AG08396 (cell line): ENCODE measurements at places on chromosomes 3 and 15.

DNA sequence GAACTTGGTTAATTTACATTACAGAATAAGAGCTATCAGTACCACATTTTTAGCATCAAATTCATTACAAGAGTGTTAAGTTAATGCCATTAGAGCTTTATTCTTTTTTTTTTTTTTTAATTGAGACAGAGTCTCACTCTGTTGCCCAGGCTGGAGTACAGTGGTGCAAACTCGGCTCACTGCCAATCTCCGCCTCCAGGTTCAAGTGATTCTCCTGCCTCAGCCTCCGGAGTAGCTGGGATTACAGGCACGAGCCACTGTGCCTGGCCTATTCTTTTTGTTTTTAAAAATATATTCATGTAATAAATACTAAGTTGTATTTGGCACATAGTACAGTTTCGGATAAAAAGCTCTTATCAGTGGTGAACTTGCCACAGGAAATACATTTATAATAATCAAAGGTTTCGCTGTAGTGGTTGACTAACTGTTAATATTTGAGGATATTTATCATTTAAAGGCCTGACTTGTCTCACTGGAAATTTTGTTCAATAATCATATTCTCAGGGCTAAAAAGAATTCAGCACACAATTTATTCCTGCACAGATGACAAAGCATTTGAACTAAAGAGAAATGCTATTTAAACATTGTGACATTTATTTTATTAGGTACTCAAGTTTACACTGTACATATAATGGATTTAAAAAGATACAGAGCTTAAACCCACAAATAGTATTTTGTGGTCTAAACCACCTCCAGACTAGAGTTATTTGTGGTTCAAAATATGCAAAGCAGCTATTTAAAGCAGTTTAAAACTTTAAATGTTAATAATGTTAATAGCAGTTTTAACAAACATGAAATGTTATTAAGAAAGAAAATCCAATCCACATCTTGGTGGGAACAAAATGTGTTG, 6.1 kb upstream of the LEKR1 start:
- DNase-seq = no peak

GRCh38 chr3:181756645-181757297, 45.0 kb downstream of the SOX2 start:
- DNase-seq = no peak

- DNase-seq = peak; percentile 33
Observed at GRCh38 chr3:183085634-183086390, 13.5 kb downstream of the MCCC1 start.

DNA sequence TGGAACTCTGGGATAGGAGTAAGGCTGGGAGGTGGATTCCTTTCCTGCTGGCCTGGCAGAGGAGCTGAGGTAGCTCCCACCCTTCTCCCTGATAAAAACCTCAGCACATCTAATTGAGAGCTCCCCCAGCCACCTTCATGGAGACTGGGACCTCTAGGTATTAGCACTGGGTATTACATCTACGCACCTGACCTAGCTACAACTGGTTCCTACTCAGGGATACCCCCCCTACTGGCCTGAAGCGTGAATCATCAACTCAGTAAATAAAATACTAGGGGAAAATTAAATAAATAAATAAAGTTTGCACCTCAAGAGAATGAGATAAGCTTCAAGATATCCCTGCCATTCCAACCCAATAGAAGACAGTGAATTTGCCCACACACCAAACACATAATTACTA, 140.4 kb downstream of the NEK10 start:
- DNase-seq = no peak

DNA sequence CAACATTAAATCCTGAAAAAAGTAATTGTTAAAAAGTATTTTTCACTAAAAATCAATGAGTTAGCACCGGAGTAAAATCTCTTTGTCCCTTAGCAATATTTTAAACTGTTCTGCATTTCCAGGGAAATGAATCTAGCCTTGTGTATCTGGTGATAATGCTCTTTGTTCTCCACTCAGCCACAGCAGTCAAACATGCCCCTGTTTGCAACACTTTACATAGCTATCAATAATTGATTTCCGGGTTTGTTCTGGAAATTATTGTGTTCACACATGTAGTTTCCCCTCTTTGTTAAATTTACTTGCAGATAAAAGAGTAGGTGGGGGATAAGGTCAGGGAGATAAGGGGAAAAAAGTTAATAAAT, 3.6 kb upstream of the A4GNT start:
- no peak for DNase-seq

DNA sequence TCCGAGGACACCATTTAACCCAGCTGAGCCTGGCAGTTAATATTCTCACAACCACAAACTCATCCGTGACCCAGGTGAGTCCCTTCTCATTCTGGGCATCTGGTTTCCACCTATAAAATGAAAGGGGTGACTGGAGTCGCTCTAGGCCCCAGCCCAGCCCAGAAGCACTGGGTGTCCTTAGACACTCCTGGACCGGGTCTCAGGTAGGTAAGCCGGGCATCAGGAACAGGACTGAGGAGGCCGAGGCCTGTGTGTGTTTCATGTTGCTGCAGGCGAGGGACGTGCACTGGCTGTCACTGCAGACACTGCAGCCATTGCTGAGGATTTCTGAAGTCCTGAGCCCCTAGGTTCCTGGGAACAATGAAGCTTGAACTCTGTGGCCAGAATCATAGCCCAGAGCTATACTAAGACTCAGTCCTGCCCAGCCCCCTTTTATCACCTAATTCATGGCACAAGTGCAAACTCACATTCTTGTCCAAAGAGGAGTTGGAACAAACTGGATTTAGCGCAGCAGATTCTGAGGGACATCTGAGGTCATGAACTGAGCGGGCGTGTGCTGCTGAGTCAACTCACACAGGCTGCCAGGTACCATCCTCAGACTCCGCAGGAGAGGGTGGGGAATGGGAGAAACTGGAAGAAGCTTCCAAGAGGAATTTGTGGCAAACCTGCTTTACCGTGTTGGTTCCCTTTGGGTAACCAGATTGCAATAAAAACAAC, 184.9 kb downstream of the FAM43A start:
- DNase-seq = no peak

- DNase-seq = peak; percentile 83
Observed at GRCh38 chr15:43150191-43150929, 17.0 kb downstream of the TMEM62 start.

- DNase-seq = no peak
Observed at GRCh38 chr3:29760226-29760685, 479.4 kb downstream of the RBMS3 start.

GRCh38 chr15:69919816-69920215, 177.9 kb downstream of the TLE3 start:
- no peak for DNase-seq

GRCh38 chr15:92938387-92938786, 38.3 kb downstream of the CHD2 start:
- no peak for DNase-seq

DNA sequence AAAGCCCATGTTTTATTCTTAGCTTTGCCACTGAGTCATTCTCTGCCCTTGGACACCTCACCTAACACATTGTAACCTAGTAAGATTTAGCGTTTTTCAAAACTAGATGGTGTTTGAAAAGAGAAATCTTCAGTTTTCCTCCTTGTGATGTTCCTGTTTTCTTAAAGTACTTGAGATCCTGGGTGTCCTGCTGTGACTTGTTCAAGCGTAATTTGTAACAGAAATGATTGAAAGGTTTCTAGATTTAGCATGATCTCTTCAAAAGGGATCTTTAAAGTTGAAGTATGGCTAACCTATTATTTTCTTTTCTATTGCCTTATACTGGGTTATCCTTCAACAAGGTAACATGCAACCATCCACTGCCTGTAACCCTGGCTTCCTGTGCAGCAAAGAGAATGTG, 32.6 kb upstream of the SPATA16 start:
- no peak for DNase-seq

DNA sequence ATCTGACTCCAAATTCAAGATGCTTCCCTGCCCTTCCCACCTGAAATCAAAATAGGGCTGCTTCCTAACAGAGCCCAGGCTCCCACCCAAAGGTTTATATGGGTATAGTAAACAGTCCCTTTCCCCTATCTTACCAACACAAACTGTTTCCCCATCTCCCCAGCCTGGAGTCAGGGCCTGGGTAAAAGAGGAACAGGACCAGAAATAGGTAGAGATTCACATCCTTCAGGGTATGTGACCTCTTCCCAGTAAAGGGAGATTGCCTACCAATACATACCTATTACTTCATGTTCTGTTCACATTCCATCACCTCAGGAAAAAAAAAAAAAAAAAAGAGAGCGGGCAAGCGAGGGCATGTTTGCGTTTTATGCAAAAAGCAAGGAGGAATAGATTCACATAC, 9.7 kb upstream of the SHF start:
- no peak for DNase-seq

DNA sequence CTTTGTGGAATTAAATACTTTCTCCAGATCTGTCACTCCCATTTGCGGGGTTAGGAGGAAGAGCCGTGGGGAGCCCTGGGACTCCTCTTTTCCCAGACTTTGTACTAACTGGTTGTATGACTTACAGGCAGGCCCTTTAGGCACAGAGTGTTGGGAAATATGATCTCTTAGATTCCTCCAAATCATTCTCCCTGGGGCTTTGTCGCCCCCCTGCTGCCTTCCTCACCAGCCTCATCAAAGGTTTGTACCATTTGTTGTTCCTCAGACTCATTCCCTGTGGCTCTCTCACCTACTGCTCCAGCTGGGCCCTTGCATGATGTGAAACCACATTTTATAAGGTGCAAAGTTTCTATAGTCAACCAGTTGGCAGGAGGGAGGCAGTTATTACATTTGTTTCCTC, 56.4 kb downstream of the CRYGS start:
- DNase-seq = no peak

GRCh38 chr15:73633991-73634495, 854 bp upstream of the NPTN start:
- peak; percentile 85 for DNase-seq

DNA sequence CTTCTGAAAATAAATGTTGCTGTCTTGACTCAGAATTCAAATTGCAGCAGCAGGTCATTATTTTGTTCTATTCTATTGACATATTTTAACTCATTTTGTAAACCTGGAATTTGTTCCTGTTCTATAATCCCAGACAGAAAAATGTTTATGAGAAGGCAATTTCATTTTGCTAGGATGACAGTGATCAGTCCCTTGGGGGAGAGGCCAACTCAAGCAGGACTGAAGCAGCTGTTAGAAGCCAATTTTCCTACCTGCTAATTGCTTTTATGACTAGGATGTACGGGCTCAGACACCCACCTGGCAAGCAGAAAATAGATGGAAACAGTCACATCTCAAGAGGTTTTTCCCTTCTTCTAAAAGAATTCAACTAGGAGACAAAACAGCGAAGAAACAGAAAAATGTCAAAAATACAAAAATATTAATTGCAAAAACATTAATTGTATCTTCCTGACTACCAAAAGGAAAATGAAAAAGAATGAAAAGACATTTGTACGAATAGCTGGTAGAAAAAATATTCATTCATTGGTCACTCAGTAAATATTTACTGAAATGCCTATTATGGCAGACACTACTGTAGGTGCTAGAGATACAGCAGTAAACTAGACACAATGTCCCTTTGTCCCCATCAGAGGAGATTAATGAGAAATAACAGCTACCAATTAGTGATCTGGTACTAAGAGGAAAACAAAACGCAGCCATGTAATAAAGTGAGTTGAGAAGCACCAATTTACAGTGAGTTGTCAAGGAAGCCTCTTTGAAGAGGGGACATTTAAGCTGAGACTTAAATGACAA, 73.5 kb downstream of the PEAK1 start:
- DNase-seq = no peak

GRCh38 chr3:116552246-116552645, 107.0 kb upstream of the LSAMP start:
- DNase-seq = no peak

DNA sequence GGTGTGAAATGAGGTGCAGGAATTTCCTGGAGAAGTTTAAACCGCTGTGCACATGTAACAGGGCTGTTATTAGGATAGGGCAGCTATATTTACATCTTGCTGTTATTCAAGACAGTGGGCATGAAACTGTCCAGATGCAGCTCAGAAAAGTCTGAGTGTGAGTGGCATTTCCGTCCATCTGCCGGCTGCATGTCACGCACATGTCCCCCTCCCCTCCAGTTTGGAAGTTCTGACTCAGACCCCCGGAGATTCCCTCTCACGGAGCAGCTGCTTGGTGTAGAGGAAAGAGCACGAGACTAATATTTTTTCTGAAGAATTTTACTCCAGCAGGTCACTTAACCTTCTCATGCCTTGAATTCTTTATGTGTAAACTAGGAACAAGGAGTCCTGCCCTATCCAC, 69.8 kb downstream of the FEM1B start:
- DNase-seq = no peak

DNA sequence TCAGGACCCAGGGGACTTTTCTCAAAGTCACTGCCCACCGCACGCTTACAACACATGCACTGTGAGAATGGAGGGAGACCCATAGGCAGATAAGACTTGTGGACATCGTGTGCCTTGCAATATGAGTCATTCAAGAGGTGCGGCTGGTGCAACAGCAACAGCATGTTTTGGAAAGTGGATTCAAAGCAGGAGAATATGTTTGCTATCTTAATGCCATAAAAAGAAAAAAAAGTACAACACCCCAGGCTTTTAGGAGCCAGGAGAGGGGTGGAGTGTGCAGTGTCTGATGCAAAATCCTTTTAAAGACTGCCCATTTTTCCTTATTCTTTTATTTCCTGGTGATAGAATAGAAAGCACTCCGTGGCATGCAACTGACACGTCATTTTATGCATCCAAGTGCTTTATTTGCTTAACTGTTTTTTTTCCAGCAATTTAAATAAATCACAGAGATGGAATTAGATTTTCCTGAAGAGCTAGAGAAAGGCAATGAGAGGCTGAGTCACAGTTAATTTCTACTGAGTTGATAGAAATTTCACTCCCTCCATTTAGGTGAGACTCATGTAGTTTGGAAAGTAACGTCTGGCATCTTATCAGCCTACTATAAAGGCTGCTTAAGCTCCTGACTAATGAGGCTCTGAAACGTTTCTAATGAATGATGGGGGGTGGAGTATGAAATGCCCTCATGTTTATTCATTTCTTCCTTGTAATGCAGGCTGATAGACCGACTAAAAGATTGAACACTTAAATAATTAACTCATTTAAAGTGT, 96.4 kb downstream of the NSUN3 start:
- DNase-seq = no peak

GRCh38 chr3:63095-63765, 133.3 kb upstream of the CHL1 start:
- DNase-seq = no peak

DNA sequence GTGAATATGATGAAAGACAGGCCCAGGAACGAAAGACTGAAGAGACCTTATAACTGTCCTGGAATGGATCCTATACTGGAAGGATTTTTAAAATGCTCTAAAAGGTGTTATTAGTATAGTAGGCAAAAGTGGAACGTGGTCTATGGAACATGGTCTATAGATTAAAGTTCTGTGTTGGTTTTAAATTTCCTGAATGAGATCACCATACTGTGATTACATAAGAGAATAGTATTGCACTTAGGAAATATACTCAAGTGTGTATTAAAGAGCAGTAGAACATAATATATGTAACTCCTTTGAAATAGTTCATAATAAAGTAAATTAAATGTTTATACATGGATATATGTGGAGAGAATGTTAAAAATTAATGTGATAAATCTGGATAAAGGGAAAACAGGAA, 68.2 kb downstream of the SPRED1 start:
- no peak for DNase-seq

DNA sequence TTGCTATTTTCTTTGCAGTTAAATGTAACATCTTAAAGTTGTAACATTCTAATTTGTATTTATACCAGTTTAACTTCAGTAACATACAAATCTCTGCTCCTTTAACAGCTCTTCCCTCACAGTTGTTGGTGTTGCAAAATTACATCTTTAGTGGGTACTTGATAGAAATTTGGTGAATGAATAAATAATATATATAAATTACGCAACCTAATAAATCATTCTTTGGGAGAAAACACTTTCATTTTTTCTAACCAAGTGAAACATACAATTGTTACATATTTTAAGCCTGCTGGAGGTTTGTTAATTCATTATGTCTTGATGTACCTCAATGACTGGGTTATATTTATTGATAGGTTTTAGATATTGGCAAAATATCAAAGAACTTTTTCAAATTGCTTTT, 118.8 kb downstream of the PLD1 start:
- DNase-seq = no peak
